Osteocyte (in vitro differentiated cells): ENCODE measurements at places on chromosomes 16 and 17. TPM values are rescaled to one million over a fixed set of nuclear protein-coding genes. Genes with fewer than 3 reads are reported as not detected.

Gene KRTAP1-5
- total RNA-seq: not detected in 2 replicates

Gene OR3A3
- not detected in 2 replicates for total RNA-seq

Gene OXLD1
- total RNA-seq: 31.2 and 32.1 TPM in 2 replicates

Gene MFSD6L
- not detected in 2 replicates for total RNA-seq

Gene PPP1R1B
- total RNA-seq: 4.5 and 6.0 TPM in 2 replicates

Gene ENPP7
- not detected in 2 replicates for total RNA-seq

Gene SERPINF2
- total RNA-seq: 0.38 and 0.50 TPM in 2 replicates

Gene AOC3
- total RNA-seq: 1.1 and 1.3 TPM in 2 replicates

Gene GPRC5B
- 0.46 and 0.76 TPM in 2 replicates for total RNA-seq

Gene RNF157
- 0.73 and 0.99 TPM in 2 replicates for total RNA-seq

Gene KLHL10
- total RNA-seq: not detected in 2 replicates

- no peak for DNase-seq
- H3K4me3 ChIP-seq: no peak overlapping the region
- H3K27ac ChIP-seq: no peak overlapping the region
- H3K27me3 ChIP-seq: peaks cover 15% of the 10 kb centered on the region
These were observed 15.1 kb downstream of the NGFR start for GRCh38 chr17:49510059-49510719.

GRCh38 chr17:59753522-59754467, 46.3 kb downstream of the VMP1 start:
- DNase-seq: no peak
- H3K4me3 ChIP-seq: peak overlapping the region; percentile 51
- H3K27ac ChIP-seq: peak overlapping the region; percentile 90
- peaks cover 2% of the 10 kb centered on the region for H3K36me3 ChIP-seq
- no peaks in the 10 kb centered on the region for H3K27me3 ChIP-seq

- peak overlapping the region; percentile 89 for H3K4me3 ChIP-seq
- H3K27me3 ChIP-seq: no peaks in the 10 kb centered on the region
- no peak for DNase-seq
- no peaks in the 10 kb centered on the region for H3K36me3 ChIP-seq
- peaks cover 14% of the 10 kb centered on the region for H3K4me1 ChIP-seq
These were observed 13.1 kb downstream of the RAPGEFL1 start for GRCh38 chr17:40190197-40191021.

GRCh38 chr17:77291591-77292386, 151.0 kb downstream of the SEC14L1 start:
- H3K4me1 ChIP-seq: peaks cover 39% of the 10 kb centered on the region
- no peak overlapping the region for H3K4me3 ChIP-seq
- H3K27ac ChIP-seq: no peak overlapping the region

GRCh38 chr17:29848737-29849136, 81.3 kb downstream of the SSH2 start:
- H3K4me3 ChIP-seq: no peak overlapping the region
- peaks cover 15% of the 10 kb centered on the region for H3K4me1 ChIP-seq
- DNase-seq: no peak
- H3K27me3 ChIP-seq: no peaks in the 10 kb centered on the region

GRCh38 chr17:50467855-50468303, 801 bp downstream of the CHAD start:
- H3K4me1 ChIP-seq: no peaks in the 10 kb centered on the region
- no peak overlapping the region for H3K27ac ChIP-seq
- H3K4me3 ChIP-seq: no peak overlapping the region
- no peaks in the 10 kb centered on the region for H3K27me3 ChIP-seq
- DNase-seq: no peak

DNA sequence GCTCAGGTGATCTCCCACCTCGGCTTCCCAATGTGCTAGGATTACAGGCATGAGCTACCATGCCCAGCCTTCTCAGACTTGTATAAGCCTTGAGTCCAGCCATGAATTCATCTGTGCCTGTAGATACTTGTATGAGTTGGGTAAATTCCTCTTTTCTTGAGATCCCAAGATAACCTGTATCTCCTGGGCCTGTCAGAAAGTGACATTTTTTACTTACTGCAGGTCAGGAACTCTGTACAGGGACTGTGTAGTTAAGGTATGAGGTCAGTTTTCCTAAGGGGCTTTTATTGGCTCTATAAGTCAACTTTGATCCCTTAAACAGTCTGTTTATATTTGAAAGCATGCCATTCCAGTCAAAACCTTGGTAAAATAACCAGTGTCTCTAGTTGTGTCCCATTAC, 106.3 kb upstream of the HAS3 start:
- H3K4me3 ChIP-seq: no peak overlapping the region
- no peaks in the 10 kb centered on the region for H3K27me3 ChIP-seq
- H3K27ac ChIP-seq: no peak overlapping the region
- peaks cover 18% of the 10 kb centered on the region for H3K4me1 ChIP-seq
- peaks cover 7% of the 10 kb centered on the region for H3K36me3 ChIP-seq
- no peak for DNase-seq

GRCh38 chr17:65064452-65065019, 8.0 kb upstream of the GNA13 start:
- no peak for DNase-seq
- no peak overlapping the region for H3K4me3 ChIP-seq
- no peaks in the 10 kb centered on the region for H3K36me3 ChIP-seq
- H3K4me1 ChIP-seq: peaks cover 15% of the 10 kb centered on the region
- peaks cover 2% of the 10 kb centered on the region for H3K27me3 ChIP-seq
- H3K27ac ChIP-seq: peak overlapping the region; percentile 35

DNA sequence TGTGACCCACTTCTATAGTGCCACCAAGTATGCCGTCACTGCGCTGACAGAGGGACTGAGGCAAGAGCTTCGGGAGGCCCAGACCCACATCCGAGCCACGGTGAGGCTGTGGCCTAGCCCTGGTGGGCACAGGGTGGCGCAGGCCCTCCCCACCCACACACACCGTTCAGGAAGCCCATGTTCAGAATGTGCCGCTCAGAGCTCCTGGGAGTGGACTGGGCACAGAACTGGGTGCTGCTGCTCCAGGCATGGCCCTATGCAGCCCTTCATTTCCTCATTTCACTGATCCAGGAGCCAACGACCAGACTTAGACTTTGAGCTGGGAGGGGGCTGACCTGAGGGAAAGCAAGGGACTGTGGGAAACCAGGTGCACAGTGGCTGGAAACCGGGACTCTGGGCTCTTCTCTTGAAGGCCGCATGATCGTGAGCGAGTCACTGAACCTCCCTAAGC, 2.4 kb upstream of the MRM1 start:
- H3K27me3 ChIP-seq: no peaks in the 10 kb centered on the region
- no peak for DNase-seq
- H3K36me3 ChIP-seq: peaks cover 5% of the 10 kb centered on the region
- H3K27ac ChIP-seq: no peak overlapping the region

DNA sequence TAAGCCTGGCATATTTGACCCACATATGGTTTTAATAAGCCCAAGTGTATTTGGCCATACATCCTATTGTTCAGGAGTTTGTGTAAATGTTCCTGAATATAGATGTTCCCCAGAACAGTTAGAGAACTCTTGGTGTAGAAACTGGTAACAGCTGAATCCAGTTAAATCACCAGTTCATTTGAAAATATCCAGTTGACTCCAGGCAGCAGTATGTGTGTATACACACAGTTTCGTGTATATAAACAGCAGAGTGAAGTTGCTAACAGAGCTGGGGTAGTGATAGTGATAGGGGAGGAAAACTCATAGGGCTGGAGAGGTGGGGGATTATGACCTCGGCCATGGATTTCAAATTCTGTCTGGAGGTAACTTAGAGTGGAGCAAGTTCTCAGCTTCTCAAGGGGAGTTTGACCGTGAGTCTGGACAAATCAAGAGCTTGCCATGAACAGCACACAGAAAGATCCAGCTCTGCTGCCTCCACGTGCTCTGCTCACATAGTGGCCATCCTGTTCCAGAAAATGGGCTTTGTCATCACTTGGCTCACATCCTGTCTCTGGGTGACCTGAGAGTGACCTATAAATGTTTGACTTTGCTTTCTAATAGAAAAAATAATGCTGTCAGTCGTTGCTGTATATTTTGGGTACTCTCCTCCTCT, 30.6 kb upstream of the MMD start:
- H3K36me3 ChIP-seq: peaks cover 1% of the 10 kb centered on the region
- peaks cover 10% of the 10 kb centered on the region for H3K4me1 ChIP-seq
- DNase-seq: no peak
- H3K27me3 ChIP-seq: no peaks in the 10 kb centered on the region
- H3K27ac ChIP-seq: peak overlapping the region; percentile 57

- no peak overlapping the region for H3K4me3 ChIP-seq
- DNase-seq: no peak
- H3K27ac ChIP-seq: no peak overlapping the region
- no peaks in the 10 kb centered on the region for H3K27me3 ChIP-seq
- H3K4me1 ChIP-seq: peaks cover 16% of the 10 kb centered on the region
These were observed 30.2 kb upstream of the RASD1 start for GRCh38 chr17:17526369-17526768.

DNA sequence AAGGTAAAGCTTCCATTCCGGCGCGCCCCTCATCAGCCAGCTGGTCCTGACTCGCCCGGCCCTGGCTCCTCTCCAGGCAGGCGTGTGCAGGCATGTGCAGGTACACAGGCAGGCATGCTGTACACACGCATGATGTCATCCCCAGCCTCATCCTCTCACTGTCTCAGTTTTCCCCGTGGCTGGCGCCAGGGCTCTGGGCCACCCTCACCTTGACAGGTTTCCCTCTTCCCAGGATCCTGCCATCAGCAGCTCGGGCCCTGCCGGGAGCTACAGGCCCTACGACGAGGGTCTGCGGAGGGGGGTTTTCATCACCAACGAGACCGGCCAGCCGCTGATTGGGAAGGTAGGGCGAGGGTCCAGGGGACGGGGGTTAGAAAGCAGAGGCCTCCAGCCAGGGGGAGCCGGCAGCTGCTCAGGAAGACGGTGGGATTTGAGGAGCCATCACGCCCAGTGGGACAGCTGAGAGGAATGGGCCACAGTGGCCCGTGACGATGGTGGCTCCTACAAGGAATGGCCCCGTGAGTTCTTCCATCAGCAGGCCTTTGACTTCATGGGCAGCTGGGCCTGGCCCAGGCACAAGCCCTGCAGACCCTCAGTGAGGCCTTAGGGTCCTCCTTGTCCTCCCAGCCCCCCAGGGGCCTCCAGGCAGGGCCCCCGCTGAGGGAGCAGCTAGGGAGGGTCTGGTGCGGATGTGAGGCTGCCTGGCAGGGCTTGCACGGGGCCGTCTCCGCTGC, 8.5 kb downstream of the GAA start:
- H3K4me1 ChIP-seq: no peaks in the 10 kb centered on the region
- DNase-seq: no peak
- peaks cover 6% of the 10 kb centered on the region for H3K27me3 ChIP-seq
- no peak overlapping the region for H3K4me3 ChIP-seq

- H3K27me3 ChIP-seq: no peaks in the 10 kb centered on the region
- H3K36me3 ChIP-seq: no peaks in the 10 kb centered on the region
- peaks cover 9% of the 10 kb centered on the region for H3K4me1 ChIP-seq
- DNase-seq: no peak
- H3K27ac ChIP-seq: no peak overlapping the region
These were observed 8.8 kb upstream of the SUMO2 start for GRCh38 chr17:75191584-75191983.

GRCh38 chr17:13694934-13695333, 93.2 kb upstream of the HS3ST3A1 start:
- no peaks in the 10 kb centered on the region for H3K4me1 ChIP-seq
- no peak for DNase-seq
- H3K27ac ChIP-seq: no peak overlapping the region
- H3K36me3 ChIP-seq: no peaks in the 10 kb centered on the region
- peaks cover 15% of the 10 kb centered on the region for H3K27me3 ChIP-seq

- H3K36me3 ChIP-seq: peaks cover 6% of the 10 kb centered on the region
- no peak for DNase-seq
- peaks cover 4% of the 10 kb centered on the region for H3K4me1 ChIP-seq
- no peak overlapping the region for H3K4me3 ChIP-seq
- H3K27ac ChIP-seq: no peak overlapping the region
These were observed 64.8 kb upstream of the C17orf78 start for GRCh38 chr17:37310940-37311339.

DNA sequence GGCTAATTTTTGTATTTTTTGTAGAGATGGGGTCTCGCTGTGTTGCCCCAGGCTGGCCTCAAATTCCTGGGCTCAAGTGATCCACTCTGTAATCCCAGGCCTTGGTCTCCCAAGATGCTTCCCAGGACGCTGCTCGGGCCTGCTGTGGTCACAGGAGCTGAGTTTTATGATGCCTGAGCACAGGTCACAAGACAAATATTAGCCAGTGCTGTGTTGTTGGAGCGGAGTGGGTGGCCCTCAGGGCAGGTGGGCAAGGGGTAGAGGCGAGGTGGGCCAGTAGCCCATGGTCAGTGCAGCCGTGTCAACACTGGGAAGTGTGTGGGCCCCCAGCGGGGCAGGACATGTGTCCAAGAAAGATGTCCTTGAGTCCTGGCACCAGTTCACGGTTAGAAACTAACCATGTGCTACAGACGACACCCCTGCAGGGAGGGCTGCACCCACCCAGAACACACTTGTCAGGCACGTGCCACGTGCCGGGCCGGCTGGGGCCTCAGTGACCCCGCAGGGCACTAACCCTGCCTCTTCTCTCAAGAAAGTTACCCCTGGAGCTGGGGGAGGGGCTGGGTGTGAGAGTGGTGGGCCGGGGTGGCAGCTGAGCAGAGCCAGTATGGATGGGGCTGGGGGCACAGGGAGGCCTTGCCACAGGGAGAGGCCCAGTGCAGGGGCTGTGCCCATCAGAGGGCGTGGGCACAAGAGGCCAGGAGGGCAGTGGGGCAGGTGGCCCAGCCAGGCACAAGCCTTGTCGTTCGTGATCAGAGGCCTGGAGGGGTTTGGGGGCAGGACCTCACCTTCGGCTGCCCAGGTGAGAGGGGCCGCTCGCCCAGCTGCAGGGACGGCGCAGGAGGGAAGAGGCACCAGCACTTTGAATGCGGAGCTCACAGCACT, 103.1 kb upstream of the CHMP6 start:
- H3K4me3 ChIP-seq: no peak overlapping the region
- no peak overlapping the region for H3K27ac ChIP-seq
- no peaks in the 10 kb centered on the region for H3K27me3 ChIP-seq
- H3K36me3 ChIP-seq: peaks cover 7% of the 10 kb centered on the region
- DNase-seq: no peak

DNA sequence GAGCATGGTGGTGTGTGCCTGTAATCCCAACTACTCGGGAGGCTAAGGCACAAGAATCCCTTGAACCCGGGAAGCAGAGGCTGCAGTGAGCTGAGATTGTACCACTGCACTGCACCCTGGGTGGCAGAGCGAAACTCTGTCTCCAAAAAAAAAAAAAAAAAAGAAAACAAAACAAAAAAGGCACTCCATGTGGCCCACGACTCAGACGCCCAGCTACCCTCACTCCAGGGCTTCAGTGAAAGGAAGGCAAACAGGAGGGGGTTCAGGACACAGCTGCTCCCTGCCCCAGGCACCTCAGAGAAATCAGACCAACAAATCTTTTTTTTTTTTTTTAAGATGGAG, 91.7 kb downstream of the LITAF start:
- H3K4me3 ChIP-seq: no peak overlapping the region
- peaks cover 33% of the 10 kb centered on the region for H3K4me1 ChIP-seq
- H3K27me3 ChIP-seq: no peaks in the 10 kb centered on the region
- peak overlapping the region; percentile 59 for H3K27ac ChIP-seq
- no peaks in the 10 kb centered on the region for H3K36me3 ChIP-seq

GRCh38 chr16:64878940-64879339, 242.9 kb downstream of the CDH11 start:
- no peak overlapping the region for H3K4me3 ChIP-seq
- H3K27me3 ChIP-seq: no peaks in the 10 kb centered on the region
- H3K36me3 ChIP-seq: peaks cover 3% of the 10 kb centered on the region
- no peak overlapping the region for H3K27ac ChIP-seq
- peaks cover 16% of the 10 kb centered on the region for H3K4me1 ChIP-seq
